ENCODE measurements at places on chromosomes 4 and X.

DNA sequence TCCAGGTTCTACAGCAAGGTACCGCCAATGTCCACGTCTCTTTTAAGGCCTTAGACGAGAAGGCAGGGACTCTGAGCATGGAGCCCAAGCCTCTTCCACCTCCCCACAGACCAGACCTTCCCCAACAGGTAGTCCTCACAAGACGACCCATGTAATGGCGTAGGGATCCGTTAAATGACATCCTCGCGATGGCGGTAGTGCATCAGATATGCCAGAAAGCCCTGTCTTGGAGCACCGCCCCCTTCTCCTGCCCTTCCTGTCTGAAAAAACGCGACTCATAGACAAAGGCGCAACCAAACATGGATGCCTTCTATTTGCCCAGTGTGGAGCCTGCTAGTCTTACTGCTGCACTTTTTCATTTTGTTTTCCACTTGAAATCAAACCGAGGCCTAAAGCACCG, 185.4 kb downstream of the OR13H1 start:
- DNase-seq = no peak

DNA sequence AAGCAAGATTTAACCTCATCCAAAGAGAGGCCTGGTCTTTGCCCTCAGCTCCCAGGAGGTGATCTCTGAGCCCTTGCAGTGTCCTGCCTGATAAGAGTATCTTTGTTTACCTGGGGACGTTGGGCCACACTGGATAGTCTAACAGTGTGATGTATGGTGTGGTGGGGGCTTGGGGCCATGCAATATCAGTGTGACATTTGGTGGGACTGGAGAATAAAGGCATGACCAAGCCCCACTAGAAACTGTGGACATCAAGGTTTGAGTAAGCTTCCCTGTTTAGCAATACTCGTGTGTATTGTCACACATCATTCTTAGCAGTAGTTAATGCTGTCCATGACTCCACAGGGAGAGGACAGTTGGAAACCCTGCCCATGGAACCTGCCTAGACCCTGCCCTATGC, 34.4 kb downstream of the BBS12 start:
- no peak for DNase-seq

DNA sequence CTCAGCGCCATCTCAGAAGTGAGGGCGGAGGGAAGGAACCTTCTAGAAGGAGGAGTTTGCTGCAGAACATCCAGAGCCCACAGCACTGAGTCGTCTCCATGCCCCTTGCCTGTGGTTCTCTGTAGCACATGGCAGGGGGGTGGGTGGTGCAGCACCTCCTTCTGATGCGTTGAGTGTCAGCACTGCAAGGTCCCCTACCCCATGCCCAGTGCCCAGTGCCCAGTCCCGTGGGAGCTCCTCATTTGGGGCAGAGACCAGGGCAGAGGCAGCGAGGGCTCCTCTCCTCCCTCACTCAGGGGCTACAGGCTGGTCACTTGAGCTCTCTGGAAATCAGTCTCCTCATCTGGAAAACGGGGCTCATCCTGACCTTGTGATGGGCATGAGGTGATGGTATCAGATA, 78.1 kb downstream of the HTRA3 start:
- DNase-seq = no peak

GRCh38 chr4:8398347-8398746, 42.2 kb downstream of the ACOX3 start:
- DNase-seq = peak; percentile 33

DNA sequence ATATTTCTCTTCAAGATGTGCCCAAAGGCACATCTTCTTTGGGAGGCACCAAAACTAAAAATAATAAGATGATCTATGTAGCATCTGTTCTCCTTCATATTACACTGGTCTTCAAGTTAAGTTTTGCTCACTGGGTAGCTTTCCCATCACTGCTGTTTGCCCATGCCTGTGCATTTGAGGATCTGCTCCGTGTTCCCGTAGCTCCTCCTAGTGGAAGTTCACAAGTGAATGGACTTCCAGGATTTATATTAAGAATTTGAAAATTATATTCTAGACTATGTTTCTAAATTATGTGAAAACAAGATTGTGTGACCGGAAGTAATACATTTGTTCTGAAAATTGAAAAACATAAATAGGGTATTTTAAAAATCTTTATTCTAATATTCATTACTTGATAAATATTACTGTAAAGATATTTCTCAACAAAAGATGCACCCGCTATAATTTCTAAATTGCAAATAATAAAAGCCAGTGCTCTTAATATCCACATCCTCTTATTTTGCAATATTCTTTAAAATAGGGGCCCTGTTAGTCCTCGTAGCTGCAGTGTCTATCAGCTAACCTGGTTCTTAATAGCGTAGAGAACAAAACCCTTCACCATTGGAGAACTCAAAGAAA, 147.7 kb downstream of the RBM46 start:
- DNase-seq = no peak

GRCh38 chr4:180823108-180823507, 1420.1 kb upstream of the TENM3 start:
- DNase-seq = no peak

All from GF-D8 (cell line).